ENCODE measurements at places on chromosomes 12 and 14. TPM values are rescaled to one million over a fixed set of nuclear protein-coding genes. Genes with fewer than 3 reads are reported as not detected.

GRCh38 chr12:122848471-122849351 lies 13.5 kb downstream of the HIP1R start:
- DNase-seq, result no peak

DNA sequence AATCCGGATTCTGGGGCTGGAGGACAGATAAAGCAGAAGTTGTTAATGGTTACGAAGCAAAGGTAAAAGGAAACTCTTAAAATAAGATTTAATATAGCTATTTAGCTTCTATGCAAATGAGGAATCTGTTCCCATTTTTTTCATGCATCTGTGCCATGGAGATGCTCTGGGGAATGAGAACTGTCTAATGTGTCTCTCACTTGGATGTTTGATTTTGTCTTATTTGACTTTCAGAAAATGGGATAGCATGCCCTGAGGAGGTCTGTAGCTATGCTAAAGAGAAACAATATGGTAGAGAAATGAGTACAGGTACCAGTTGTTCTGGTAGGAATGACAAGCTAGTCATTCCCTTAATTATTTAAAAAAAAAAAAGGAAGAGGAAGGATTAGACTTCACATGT lies 24.3 kb downstream of the C12orf76 start:
- DNase-seq, result no peak

GRCh38 chr14:21882226-21882625 lies 208.6 kb upstream of the OR4E1 start:
- no peak for DNase-seq

Gene PYM1
- total RNA-seq, result 24.0 TPM

- peak; percentile 63 for DNase-seq
Measured at GRCh38 chr12:49019443-49020324, 1.1 kb upstream of the PRKAG1 start.

- DNase-seq, result no peak
Measured at GRCh38 chr12:123483602-123484248, 25.8 kb downstream of the SNRNP35 start.

DNA sequence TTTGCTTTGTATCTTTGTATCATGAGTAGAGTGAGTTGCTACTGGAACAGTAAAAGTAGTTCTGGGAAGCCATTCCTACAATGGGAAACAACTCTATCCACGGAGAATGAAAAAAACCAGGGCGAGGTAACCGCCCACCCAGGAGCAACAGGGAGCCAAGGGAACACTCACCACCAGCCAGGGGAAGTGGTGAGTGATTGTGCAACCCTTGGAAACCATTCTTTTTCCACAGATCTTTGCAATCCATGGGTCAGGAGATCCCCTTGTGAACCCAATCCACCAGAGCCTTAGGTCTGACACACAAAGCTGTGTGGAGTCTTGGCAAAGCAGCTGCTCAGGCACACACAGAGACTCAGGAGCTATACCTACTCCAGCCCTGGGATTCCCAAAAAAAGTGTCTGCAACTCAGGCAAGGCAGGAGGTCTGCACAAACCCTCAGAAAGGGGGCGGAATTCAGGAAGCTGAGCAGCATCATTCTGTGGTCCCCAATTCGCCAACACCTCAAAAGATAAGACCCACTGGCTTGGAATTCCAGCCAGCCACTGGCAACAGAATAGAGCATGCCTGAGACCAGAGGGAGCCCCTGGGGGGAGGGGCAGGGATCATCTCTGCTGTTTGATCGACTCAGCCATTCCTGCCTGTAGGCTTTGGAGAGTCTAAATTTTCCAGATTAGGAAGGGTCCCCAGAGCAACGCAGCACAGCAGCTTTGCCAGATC lies 52.1 kb upstream of the PPFIA2 start:
- DNase-seq, result no peak

DNA sequence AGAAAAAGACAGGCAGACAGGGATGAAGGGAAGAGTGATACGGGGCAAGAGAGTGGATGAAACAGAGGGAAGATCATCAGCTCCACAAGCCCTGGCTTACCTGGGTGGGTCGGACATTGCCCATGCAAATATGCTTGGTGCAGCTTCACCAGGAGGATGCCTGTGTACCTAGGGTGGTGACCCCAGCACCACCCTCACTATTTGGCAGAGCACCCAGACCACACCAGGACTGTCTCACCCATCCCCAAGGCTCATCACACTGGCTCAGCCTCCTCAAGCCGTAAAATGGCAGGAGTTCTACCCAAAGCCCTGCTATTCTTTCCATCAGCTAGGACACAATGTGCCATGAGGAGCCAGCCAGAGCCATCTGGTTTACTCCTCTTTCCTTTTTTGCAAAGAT lies 3.0 kb downstream of the GALNT8 start:
- no peak for DNase-seq

DNA sequence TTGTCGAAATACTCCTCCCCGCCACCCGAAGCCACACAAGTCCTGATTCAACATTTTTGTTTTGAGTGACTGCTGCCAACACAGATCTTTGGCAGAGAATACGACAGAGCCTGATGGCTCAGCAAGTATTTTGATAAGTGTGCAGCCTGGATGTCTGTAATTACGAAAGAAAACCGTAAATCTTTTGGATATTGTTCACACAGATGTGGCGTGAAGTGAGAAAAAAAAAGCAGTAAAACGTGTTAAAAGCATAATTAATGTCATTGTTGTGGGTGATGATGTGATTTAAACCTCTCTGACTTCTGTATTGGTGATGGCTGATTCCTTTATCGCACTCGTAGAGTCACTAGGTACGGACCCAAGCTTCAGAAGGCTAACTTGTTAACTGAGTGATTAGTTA lies 98.7 kb downstream of the PHETA1 start:
- DNase-seq, result no peak

DNA sequence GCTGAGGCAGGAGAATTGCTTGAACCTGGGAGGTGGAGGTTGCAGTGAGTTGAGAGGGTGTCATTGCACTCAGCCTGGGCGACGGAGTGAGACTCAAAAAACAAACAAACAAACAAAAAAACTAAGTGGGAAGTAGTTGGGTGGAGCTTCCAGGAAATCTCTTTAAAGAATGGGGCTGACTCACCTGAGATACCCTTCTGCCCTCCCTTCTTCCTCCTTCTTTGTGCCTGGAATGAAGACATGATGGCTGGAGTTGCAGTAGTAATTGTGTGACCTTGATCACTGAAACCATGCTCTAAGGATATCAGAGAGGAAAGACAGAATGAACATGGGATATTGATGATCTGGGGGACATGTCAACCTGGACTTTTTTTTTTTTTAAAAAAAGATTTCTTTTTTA lies 87.6 kb upstream of the MED13L start:
- DNase-seq, result no peak

Gene MGAT4C
- 0.03 TPM for total RNA-seq

DNA sequence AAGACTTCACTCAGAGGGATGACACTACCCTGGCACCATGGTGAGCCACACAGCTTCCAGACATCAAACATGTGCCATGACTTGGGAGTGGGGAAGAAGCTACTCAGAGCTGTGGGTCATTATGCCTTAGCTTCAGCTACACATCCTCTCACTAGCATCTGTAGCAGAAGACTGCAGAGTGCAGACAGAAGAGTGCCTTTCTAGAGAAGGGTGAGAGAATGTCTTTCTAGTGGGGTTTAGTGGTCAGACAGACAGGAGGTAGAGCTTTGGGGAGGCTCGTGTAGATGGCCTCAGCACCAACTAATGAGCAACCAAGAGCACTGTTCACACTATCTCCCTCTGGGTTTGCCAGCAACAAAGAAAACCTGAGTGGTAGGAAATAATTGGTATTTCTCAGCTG lies 4.9 kb upstream of the B4GALNT3 start:
- no peak for DNase-seq

Gene C14orf39
- total RNA-seq, result 1.9 TPM

Gene TMEM116
- 8.8 TPM for total RNA-seq

DNA sequence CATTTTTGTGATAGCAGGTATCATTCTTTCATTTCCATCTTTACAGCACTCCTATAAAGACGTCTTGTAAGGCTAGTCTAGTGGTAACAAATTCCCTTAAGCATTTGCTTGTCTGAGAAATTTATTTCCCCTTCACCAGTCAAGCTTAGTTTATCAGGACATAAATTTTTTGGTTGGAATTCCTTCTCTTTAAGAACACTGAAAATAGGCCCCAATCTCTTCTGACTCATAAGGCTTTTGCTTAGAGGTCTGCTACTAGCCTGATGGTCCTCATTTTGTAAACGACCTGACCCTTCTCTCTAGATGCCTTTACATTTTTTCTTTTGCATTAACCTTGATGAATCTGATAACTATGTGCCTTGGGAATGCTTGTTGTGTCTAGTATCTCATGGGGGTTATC lies 20.3 kb downstream of the OLR1 start:
- DNase-seq, result no peak

GRCh38 chr12:62516927-62517326 lies 50.3 kb downstream of the MON2 start:
- no peak for DNase-seq

- no peak for DNase-seq
Measured at GRCh38 chr12:75170640-75171185, 38.9 kb downstream of the KCNC2 start.

Gene NANOG
- total RNA-seq, result not detected

Gene BCL11B
- 1.7 TPM for total RNA-seq

GRCh38 chr12:46963977-46964971 lies 115.1 kb upstream of the PCED1B start:
- DNase-seq, result peak; percentile 55

GRCh38 chr12:24476310-24476709 lies 472.6 kb downstream of the BCAT1 start:
- no peak for DNase-seq

DNA sequence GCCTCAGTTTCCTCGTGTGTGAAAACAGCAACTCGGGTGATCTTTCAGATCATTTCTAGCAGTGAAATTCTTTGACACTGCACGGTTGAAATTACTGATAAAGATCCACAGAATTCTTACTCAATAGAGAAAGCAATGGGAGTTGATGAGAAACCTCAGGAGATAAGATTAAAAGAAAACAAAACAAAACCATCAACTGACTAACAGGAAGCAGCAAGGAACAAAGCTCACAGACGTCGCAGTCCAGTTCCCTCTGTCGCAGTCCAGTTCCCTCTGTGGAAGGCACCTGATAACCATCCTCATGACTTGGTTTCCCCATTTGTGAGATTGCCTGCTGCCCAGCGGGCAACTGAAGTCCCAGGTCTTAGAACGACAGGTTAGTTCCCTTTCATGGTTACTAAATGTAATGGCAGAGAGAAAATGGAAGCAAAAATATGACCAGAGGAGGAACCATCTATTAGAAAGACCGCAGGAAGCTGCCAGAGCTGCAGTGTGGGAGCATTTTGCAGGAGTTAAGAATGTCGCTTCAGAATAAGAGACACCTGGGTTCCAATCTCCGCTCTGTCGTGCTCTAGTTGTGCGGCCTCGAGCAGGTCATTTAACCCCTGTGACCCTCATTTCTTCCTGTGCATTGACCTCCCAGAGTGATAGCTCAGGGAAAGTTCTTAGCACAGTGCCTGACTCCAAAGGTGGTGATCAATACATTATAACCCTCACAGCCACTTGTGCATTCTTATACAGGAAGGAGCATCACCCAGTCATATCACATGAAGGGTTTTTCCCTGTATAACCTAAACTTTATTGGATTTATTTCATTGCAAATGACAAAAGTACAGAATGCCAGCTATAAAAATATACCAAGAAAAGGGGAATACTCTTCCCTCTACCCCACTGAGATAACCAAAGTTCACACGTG lies 5.1 kb upstream of the MED13L start:
- DNase-seq, result no peak

Gene CABP1
- total RNA-seq, result 1.7 TPM

DNA sequence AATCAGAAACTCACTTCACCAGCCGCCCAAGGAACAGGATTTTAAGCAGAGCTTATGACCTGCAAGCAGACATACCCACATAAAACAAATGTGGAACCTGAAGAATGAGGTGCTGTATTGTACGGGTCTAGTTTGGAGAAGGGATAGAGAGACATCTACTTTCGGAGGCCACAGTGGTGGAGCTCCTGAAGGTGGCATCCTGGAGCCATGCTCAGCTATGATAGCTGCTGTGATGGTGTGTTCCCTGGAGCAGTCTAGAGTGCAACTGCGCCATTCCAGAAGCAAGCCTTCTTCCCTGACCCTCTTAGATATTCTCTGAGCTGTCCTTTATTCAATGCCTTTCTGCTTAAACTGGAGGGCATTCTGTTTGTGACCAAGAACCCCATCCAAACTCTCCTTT lies 402.6 kb downstream of the FUT8 start:
- no peak for DNase-seq

GRCh38 chr12:131621701-131622421 lies 89.0 kb upstream of the SFSWAP start:
- DNase-seq, result peak; percentile 95

Gene OR4K13
- not detected for total RNA-seq

Gene PRH2
- not detected for total RNA-seq

- DNase-seq, result no peak
Measured at GRCh38 chr12:38744041-38744440, 161.3 kb downstream of the CPNE8 start.

GRCh38 chr12:65778258-65779090 lies 45.8 kb upstream of the HMGA2 start:
- no peak for DNase-seq

DNA sequence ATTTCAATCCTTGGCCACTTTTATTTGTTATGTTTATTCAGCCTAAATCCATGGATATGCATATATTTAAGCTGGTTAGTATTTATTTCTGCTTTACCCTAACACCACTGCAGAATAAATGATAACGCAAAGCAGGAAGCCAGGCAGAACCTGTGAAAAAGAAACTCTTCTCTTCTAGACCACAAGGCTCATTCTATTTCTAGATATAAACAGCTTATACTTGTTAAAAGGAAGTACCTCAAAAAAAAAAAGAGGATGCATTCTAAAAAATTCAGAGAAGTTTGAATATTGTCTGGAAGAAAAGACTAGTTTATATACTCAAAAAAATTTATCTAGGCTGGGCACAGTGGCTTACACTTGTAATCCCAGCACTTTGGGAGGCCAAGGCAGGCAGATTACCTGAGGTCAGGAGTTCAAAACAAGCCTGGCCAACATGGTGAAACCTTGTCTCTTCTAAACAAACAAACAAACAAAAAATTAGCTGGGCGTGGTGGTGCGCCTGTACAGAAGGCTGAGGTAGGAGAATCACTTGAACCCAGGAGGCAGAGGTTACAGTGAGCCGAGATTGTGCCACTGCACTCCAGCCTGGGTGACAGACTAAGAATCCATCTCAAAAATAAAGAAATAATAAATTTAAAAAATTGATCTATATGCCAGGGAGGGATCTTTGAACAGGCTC lies 55.8 kb downstream of the GALNT4 start:
- no peak for DNase-seq
